CD4-positive, alpha-beta memory T cell (primary cell): ENCODE measurements at places on chromosomes 1 and 21.

DNA sequence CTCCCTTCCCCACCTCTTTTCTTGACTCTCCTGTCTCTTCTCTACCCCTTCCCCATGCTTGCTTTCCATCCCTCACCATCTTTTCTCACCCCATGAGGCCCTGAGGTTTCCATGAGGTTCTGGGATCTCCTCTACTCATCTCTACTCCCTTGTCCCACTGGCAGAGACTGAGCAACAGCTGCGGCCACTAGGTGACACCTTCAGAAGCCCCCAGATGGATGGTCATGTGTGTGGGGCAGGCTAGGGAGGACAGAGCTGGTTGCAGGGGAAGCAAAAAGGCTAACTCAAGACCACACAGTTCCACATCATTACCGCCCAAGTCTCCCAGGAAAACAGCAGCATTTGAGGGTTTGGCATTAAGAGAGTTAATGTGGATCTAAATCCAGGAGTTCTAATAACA lies 45.0 kb downstream of the LRRN2 start:
- no peak overlapping the region for H3K4me3 ChIP-seq
- no peak overlapping the region for H3K27ac ChIP-seq
- no peaks in the 10 kb centered on the region for H3K4me1 ChIP-seq
- H3K27me3 ChIP-seq = no peaks in the 10 kb centered on the region

- no peaks in the 10 kb centered on the region for H3K36me3 ChIP-seq
- DNase-seq = no peak
- no peak overlapping the region for H3K27ac ChIP-seq
- H3K4me1 ChIP-seq = peaks cover 13% of the 10 kb centered on the region
- H3K4me3 ChIP-seq = no peak overlapping the region
These were observed 1.6 kb downstream of the HSPB7 start for GRCh38 chr1:16015960-16016901.

DNA sequence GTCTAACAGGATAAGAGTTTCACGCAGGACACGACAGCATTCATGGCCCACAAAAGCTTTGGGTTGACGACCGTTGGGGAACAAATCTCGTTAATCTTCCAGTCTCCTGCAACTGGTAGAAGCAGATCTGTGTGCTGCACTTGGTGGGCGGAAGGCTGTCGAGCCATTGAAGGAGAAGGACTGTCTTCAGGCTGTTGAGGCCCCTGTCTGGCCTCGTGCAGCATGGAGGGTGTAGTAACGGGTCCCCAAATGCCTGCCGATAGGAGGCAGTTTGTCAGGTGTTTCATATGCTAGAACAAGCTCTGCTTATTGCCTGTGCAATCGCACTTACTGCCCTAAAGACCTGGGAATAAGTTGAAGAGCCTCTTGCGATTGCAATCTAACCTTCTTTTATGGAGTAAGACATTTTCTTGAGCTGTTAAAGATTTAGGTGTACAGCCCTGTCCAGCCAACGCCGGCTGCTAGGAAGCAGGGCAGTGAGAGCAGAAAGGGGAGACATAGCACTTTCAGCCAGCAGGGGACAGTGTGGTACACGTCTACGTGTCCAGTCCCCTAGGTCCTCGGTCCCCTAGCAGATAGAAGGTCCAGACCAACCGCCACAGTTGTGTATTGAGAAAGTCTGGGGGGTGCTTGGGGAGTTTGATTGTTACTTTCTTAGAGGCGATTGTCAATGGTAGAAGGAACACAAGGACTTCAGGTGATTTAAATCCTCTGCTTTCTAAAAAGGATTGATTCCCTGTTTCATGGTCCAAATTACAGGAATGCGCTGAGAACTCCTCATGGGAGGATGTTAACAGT lies 102.3 kb upstream of the TMPRSS2 start:
- no peaks in the 10 kb centered on the region for H3K4me1 ChIP-seq
- H3K27ac ChIP-seq = no peak overlapping the region
- no peaks in the 10 kb centered on the region for H3K36me3 ChIP-seq
- H3K4me3 ChIP-seq = no peak overlapping the region
- H3K27me3 ChIP-seq = no peaks in the 10 kb centered on the region

DNA sequence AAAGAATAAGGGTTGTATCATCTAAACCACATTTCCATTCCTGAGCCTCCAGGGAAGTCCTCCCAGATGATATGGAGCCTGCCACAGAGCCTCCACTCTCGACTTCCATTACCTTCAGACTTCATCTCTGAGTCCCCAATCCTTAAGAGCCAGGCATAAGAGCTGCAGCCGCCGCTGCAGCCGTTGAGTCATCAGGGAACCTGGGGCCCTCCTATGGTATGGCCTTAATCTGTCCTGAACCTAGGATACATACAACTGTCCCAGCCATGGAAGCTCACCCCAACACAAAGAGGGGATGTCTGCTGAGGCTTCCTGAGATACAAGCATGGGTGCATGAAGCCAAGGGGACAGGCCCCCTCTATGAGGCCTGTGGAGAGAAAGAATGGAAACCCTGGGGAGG lies 16.3 kb downstream of the TAL1 start:
- no peaks in the 10 kb centered on the region for H3K36me3 ChIP-seq
- H3K27me3 ChIP-seq = no peaks in the 10 kb centered on the region
- H3K27ac ChIP-seq = no peak overlapping the region

DNA sequence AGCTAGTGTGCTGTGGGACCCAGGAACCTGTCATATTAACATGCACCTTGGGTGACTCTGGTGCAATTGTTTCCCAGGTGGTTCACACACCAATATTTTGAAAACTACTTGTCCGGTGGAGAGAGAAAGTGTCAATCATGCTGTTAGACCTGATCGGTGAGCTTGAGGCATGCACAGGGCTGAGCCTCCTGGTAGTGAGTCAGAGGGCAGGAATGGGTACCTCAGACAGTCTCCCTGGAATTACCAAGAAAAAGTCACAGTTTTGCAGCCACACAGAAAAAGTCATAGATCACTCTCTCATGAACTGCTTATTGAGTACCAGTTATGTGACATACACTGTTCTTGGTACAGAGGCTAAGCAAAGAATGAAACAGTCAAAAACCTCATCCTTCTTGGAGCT lies 140.1 kb upstream of the NFIA start:
- H3K4me3 ChIP-seq = no peak overlapping the region
- DNase-seq = no peak
- no peaks in the 10 kb centered on the region for H3K36me3 ChIP-seq
- no peak overlapping the region for H3K27ac ChIP-seq
- H3K4me1 ChIP-seq = no peaks in the 10 kb centered on the region

DNA sequence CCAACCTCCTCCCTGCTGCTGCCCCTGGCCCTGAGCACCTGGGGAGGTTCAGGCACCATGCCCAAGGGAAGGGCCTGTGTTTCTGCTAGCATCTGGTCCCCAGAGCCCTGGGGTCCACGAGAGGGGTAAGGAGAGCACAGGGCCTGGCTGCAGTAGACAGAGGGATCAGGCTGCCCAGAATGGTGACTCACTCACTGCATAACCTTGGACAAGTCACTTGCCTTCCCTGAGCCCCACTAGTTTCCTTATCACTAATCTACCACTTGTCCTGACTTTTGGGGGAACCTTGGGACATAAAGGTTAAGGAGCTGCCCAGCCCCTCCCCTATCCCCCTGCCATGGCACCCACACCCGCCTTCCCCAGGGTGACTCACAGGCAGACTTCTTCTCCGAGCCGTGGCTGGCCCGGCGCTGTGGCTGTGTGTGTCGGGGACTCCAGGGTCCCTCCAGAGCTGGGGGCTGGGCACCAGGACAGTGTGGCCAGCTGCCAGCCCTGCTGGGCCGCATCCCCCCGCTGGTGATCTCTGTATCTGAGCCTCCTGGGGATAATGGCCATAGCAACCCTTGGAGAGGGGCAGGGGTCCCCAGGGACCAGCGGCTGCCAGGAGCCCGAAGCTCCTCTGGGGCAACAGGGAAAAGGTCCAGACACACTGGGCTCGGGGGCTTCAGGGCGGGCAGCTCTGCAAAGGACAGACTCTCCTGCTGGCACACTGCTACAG lies 4.0 kb downstream of the ARHGEF19 start:
- no peaks in the 10 kb centered on the region for H3K27me3 ChIP-seq
- no peak overlapping the region for H3K4me3 ChIP-seq
- no peaks in the 10 kb centered on the region for H3K36me3 ChIP-seq
- no peak overlapping the region for H3K27ac ChIP-seq
- no peak for DNase-seq

DNA sequence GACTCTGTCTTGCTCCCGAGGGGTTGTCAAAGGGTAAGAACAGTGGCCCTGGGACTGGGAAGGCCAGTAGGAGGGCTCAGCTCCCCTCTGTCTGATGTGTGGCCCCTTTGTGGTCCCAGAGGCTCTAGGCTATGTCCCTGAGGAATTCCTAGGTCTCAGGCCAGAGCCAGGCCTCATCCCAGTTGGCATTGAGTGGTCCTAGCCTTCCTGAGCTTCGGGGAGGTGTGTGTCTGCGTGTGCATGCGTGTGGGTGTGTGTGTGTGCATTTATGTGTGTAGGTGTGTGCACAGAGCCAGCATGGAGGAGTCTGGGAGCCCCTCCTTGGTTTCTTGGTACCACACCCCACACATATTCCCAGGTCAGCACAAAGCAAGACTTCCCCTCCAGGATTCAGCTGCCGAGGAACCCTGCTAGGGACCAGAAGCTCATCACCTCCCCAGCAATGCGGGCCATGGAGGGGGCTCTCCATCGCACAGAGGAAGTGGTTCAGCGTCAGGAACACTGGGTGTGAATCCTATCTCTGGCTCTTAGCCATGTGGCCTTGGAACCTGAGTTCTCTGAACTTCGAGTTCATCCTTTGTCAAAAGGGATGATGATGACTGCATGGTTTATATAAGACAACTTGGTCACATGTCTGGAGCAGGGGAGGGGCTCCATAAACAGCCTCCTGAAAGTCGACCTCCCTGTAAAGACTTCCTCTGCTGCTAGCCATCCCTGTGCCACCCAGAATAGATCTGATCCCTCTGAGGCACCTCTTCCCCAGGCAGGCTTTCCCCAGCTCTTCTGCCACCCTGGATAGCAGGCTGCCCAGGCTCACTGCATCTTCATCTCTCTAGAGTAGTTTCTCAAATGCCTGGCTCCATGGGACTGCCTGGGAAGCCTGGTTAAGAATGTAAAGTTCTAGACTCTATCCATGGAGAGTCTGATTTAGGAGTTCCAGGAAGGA lies 8.3 kb upstream of the EPS8L3 start:
- no peaks in the 10 kb centered on the region for H3K27me3 ChIP-seq
- H3K4me3 ChIP-seq = no peak overlapping the region
- H3K27ac ChIP-seq = no peak overlapping the region
- peaks cover 2% of the 10 kb centered on the region for H3K4me1 ChIP-seq
- no peaks in the 10 kb centered on the region for H3K36me3 ChIP-seq

DNA sequence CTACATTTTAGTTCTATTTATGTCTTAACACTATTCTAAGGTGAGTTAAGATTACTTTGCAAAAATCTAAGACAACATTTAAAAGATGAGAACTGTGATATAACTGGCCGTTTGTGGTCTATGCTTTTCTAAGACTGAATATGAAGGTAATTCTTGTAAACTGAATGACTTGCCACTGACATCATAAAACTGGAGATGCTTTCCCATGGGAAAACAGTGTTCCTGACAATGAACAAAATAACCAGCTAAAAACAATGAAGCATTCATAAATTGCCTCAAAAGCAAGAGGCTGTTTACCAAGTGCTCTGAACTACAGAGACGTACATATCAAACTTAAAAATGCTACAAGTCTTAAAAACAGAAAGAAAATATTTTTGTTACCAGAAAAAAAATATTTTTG lies 54.7 kb downstream of the APP start:
- no peak overlapping the region for H3K4me3 ChIP-seq
- H3K36me3 ChIP-seq = no peaks in the 10 kb centered on the region
- H3K27me3 ChIP-seq = no peaks in the 10 kb centered on the region
- no peaks in the 10 kb centered on the region for H3K4me1 ChIP-seq
- no peak for DNase-seq
- H3K27ac ChIP-seq = no peak overlapping the region

- H3K27ac ChIP-seq = no peak overlapping the region
- peaks cover 14% of the 10 kb centered on the region for H3K27me3 ChIP-seq
- H3K4me3 ChIP-seq = no peak overlapping the region
- no peaks in the 10 kb centered on the region for H3K36me3 ChIP-seq
- no peaks in the 10 kb centered on the region for H3K4me1 ChIP-seq
- peak; percentile 55 for DNase-seq
These were observed 71.0 kb upstream of the CSF3R start for GRCh38 chr1:36553591-36554322.

GRCh38 chr1:227576189-227576588 lies 12.8 kb downstream of the ZNF678 start:
- no peaks in the 10 kb centered on the region for H3K27me3 ChIP-seq
- no peaks in the 10 kb centered on the region for H3K4me1 ChIP-seq
- no peak overlapping the region for H3K4me3 ChIP-seq

- no peak overlapping the region for H3K27ac ChIP-seq
- no peaks in the 10 kb centered on the region for H3K36me3 ChIP-seq
- H3K4me3 ChIP-seq = no peak overlapping the region
- no peak for DNase-seq
- H3K27me3 ChIP-seq = no peaks in the 10 kb centered on the region
These were observed 40.5 kb downstream of the UBE2G2 start for GRCh38 chr21:44761011-44761729.

GRCh38 chr1:117650840-117651568 lies 45.2 kb downstream of the TENT5C start:
- no peak for DNase-seq
- H3K4me3 ChIP-seq = no peak overlapping the region
- H3K27ac ChIP-seq = no peak overlapping the region
- peaks cover 64% of the 10 kb centered on the region for H3K4me1 ChIP-seq
- H3K27me3 ChIP-seq = no peaks in the 10 kb centered on the region
- H3K36me3 ChIP-seq = no peaks in the 10 kb centered on the region

- H3K4me1 ChIP-seq = peaks cover 19% of the 10 kb centered on the region
- DNase-seq = no peak
- no peaks in the 10 kb centered on the region for H3K36me3 ChIP-seq
- no peak overlapping the region for H3K4me3 ChIP-seq
These were observed 387.6 kb downstream of the LTN1 start for GRCh38 chr21:28604946-28605537.

DNA sequence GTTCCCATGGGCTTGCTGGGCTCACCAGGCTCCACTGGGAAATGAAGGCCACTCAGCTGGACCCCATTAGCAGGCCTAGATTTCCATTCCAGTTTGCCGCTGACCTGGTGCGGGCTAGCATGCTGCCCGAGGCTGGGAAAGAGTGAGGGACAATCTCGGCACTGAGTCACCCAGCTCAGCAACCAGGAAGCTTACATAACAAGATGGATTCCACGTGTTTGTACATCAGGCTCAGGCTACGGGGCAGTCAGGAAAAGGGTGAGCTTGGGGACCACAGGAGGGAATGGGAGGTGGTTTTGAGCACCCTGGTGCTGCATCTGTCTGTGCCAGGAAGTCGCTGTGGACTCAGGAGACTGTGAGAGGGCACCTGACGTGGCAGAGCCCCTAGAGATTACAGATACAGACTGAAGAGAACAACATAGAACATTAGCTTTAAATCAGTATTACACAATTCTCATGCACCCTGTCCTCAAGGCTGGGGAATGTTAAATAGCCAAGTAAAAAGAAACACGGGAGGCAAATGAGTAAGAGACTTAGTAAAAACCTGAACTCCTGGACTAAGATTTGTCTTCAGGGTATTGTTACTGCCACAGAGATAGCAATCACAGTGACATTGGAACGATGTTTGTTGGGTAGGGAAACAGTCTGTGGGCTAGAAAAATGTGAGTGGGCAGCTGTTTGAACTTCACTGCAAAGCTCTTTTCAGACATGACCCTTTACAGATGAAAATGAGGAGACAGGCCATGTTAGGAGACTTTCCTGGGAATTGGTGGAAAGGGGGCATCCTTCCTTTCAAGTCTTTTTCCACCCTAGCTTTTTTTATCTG lies 51.1 kb downstream of the GLUL start:
- no peak overlapping the region for H3K27ac ChIP-seq
- H3K36me3 ChIP-seq = no peaks in the 10 kb centered on the region
- no peak overlapping the region for H3K4me3 ChIP-seq
- no peak for DNase-seq
- H3K4me1 ChIP-seq = no peaks in the 10 kb centered on the region

- no peaks in the 10 kb centered on the region for H3K27me3 ChIP-seq
- no peak for DNase-seq
- H3K4me1 ChIP-seq = no peaks in the 10 kb centered on the region
- no peak overlapping the region for H3K27ac ChIP-seq
- no peaks in the 10 kb centered on the region for H3K36me3 ChIP-seq
- no peak overlapping the region for H3K4me3 ChIP-seq
These were observed 22.4 kb downstream of the NOS1AP start for GRCh38 chr1:162091681-162092524.
